ENCODE measurements at places on chromosomes 3 and 15. TPM values are rescaled to one million over a fixed set of nuclear protein-coding genes. Genes with fewer than 3 reads are reported as not detected.

DNA sequence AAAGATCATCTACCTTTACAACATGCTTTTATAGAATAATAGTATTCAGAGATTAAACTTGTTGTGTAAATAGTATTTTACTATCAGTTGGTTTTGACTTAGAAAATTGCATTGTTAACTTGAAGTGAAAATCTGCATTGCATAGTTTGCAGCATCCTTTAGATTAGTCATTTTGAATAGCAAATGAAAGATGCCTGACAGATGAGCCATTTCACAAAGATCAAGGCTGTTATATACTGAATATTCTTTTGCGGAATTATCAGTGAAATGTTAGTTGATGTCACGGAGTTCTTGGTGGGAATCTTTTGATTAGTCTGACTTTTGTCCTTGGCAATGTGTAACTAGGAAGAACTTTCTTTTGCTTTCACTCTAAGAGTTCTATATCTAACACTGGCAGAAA, 24.5 kb downstream of the RSRC1 start:
- DNase-seq = no peak

DNA sequence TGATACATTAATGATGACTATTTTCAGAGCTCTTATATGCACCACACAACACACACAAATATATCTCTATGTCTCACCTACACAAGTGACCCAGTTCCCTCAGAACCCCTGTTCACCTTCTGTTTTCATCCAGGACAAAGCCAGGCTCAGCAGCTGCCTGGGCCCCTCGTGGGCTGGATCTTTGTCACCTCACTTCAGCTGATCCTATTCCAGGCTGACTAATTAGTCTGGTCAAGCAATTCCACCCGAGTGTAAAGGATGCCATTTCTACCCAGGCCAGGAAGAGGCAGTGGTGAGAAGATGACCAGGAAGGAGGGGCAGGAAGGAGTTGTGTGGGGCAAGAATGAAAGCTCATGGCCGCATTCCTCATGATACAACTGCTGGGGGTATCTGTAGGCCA, 62.3 kb downstream of the DHX30 start:
- DNase-seq = no peak

DNA sequence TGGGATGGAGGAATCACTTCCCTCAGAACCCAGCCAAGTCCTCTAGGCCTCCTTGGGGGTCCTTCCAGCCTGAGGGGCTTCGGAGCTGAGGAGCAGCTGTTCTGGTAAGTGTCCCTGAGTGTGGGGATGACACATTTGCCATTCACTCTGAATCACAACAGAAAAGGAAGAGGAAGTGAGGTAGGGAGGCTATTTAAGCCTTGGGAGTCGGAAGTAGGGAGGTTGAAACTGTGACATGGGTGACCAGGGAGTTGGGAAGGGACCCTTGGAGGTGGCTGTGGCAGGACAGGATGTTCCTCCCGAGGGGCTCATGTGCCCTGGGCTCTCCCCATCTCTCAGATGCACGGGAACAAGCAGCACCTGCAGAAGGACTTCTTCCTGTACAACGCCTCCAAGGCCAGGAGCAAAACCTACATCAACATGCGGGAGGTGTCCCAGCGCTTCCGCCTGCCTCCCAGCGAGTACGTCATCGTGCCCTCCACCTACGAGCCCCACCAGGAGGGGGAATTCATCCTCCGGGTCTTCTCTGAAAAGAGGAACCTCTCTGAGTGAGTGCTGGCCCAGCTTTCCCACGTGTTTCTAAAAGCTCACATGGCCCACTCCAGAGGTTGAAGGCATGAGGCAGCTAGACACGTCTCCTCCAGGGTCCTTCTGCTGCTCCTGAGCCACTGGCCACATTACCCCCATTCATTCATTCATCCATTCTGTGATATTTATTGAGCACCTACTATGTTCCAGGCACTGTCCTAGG, 43.3 kb downstream of the CAPN3 start:
- no peak for DNase-seq

DNA sequence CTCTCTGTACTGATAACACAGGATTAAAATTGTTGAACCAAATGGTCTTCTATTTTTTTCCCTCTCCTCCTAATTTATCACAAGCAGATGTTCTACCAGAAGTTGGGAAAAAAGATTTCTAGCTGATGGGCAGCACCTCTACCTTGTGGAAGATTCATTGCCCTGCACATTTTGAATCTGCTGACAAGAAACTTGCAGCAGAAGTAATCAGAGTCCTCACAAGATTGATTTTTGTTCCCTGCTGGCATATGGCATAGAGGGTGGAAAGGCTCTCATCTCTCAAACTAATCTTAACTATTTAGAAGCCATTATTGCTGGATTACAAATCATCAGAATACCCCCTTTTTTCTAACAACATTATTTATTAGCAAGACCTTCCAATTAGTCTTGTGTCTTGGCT, 148.9 kb upstream of the MEIS2 start:
- no peak for DNase-seq

GRCh38 chr3:138470687-138471086, 36.3 kb downstream of the ESYT3 start:
- peak; percentile 11 for DNase-seq

- no peak for DNase-seq
Observed at GRCh38 chr3:33829720-33830119, 31.3 kb downstream of the PDCD6IP start.

- DNase-seq = no peak
Observed at GRCh38 chr3:56975567-56975966, 84.9 kb upstream of the SPATA12 start.

DNA sequence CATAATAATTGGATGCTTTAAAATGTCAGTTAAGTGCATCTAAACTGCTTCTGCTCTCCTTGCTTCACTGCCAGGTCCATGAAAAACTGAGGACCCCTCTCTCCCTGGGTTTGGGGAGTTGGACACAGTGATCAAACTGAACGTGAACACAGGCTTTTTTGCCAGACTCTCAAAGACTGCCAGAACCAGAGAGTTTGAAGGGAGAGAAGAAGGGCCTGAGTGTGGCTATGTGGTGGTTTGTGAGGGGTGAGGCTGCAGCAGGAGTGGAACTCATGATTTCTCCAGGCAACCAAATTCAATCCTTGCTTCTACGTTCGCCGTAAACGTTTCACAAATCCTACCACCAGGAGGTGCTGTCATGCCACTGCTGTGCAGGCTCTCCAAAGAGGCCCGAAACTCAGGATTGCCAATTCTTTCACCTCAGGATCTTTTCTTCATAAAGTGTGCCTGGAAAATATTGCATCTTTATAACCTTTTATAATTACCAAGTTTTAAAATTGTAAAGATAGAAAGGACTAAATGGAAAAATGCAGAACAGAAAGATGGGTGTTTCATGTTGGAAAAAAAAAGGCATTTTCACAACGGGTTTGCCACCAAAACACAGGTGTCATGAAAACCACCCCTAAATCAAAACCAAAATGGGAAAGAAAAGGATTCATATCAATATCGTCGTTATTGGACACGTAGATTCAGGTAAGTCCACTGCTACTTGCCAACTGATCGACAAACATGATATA, 19.7 kb downstream of the TM4SF4 start:
- DNase-seq = peak; percentile 55

DNA sequence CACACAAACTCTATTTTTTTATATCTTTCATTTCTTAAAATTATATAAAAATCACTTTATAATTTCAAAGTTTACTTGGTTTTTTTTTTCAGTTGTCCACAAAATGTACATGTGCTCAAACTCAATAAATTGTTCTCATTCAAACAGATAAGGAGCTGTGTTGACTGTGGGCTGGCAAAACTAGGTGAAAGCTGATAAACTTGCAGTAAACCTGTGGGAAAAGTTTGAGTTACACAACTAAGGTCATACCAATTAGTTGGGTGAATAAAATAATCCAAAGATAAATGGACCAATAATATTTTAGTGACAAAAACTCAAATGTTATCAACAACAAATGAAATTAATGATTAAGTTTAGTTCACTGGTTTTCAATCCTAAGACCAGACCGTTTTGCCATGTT, 12.6 kb upstream of the UPK1B start:
- no peak for DNase-seq

- no peak for DNase-seq
Observed at GRCh38 chr3:173932624-173933023, 535.1 kb downstream of the NLGN1 start.

DNA sequence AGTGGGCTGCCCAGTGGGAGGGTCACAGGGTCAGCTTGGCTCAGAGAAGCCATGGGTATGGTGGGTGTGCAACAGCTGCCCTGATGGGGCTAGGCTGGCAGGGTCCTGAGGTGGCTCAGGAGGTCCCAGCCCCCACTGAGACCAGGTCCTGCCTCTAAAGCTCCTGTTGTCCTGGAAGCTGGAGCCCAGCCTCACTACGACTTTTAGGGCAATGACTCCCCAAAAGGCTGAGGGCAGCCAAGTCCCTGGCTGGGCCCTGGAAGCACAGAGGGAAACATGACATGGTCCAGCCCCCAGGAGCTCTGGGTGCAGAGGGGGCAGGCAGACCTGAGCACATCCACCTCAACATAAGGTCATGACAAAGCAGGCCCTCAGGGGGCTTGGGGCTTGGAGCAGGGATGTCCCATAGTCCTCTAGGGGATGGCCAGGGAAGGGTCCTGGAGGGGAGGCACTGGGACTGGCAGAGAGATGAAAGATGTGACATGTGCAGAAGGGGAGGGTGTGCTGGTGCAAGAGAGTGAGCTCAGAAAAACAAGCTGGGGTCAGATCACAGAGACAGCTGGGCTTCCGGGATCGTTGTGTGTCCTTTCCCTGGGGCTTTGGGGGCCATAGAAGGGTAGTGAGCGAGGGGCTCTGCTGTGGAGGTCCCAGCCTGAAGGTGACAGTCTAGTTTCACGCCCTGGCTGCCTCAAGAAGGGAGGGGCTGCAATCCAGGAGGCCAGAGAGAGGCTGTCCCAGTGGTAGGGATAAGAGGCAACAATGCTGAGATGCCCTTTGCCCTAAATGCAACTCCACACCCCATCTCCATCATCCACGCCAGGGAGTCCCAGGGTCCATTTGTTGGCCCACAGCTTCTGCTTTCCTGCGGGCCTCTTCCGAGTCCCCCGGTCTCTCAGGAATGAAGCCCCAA, 639 bp upstream of the ITIH3 start:
- DNase-seq = no peak

DNA sequence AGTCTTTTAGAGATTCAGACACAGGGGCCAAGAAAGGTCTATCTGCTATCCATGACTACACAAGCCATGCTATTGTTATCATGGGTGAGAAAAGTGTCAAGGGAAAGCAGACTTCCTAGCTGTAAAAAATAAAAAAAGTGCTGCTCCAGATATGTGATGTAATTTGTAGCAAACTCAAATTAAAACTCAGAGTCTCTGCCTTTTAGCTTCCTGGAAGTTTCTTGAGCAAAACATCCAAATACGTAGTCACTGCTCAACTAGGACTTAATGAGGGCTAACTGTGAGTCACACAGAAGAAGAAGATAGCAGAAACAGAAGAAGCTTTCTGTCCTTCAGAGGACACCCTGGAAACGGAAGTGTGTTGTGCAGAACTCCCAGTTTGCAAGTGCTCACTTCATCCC, 393.4 kb upstream of the NR2F2 start:
- DNase-seq = no peak

DNA sequence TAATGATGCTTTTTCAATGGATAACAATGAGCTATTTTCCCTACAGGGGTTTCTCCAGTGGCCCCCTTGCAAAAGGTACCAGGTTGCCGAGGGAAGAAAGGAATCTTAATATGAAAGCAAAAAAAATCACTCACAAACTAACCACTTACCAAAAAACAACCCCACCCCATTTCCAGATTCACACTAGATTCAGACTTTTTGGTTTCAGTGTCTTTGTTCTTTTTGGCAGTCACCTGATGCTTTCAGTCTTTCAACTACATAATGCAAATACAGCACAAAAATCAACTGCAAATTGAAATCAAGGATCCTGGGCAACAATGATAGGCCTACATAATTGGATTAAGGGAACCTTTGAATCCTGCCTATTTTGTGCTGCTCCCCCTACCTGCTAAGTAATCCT, 71.1 kb upstream of the RAP2B start:
- no peak for DNase-seq

The ACP3 gene
- total RNA-seq = 32.6 TPM

The TRPC1 gene
- total RNA-seq = 0.76 TPM

The GOLGA6L24 gene
- not detected for total RNA-seq

The LCTL gene
- total RNA-seq = not detected

The GOLGA8B gene
- 24.3 TPM for total RNA-seq

The PRSS50 gene
- total RNA-seq = not detected
